ENCODE measurements at places on chromosomes 6 and 20. TPM values are rescaled to one million over a fixed set of nuclear protein-coding genes. Genes with fewer than 3 reads are reported as not detected.

- H3K36me3 ChIP-seq: no peaks in the 10 kb centered on the region
- DNase-seq: no peak
- no peak overlapping the region for H3K4me3 ChIP-seq
- no peaks in the 10 kb centered on the region for H3K27me3 ChIP-seq
These were observed 15.1 kb downstream of the RNF217 start for GRCh38 chr6:124977067-124977908.

- no peak for DNase-seq
- H3K27ac ChIP-seq: no peak overlapping the region
- no peaks in the 10 kb centered on the region for H3K4me1 ChIP-seq
- H3K4me3 ChIP-seq: no peak overlapping the region
- no peaks in the 10 kb centered on the region for H3K36me3 ChIP-seq
- H3K27me3 ChIP-seq: no peaks in the 10 kb centered on the region
These were observed 69.0 kb upstream of the PDE7B start for GRCh38 chr6:135782546-135782945.

GRCh38 chr6:80603679-80604078 is 497.2 kb downstream of the BCKDHB start:
- no peaks in the 10 kb centered on the region for H3K27me3 ChIP-seq
- no peaks in the 10 kb centered on the region for H3K4me1 ChIP-seq
- no peak overlapping the region for H3K4me3 ChIP-seq
- no peaks in the 10 kb centered on the region for H3K36me3 ChIP-seq

- no peaks in the 10 kb centered on the region for H3K27me3 ChIP-seq
- no peak overlapping the region for H3K4me3 ChIP-seq
- H3K4me1 ChIP-seq: no peaks in the 10 kb centered on the region
- no peak for DNase-seq
- H3K27ac ChIP-seq: no peak overlapping the region
These were observed 27.8 kb downstream of the ZNF451 start for GRCh38 chr6:57117796-57118195.

- H3K27me3 ChIP-seq: no peaks in the 10 kb centered on the region
- DNase-seq: no peak
- no peaks in the 10 kb centered on the region for H3K36me3 ChIP-seq
- H3K4me3 ChIP-seq: no peak overlapping the region
- H3K4me1 ChIP-seq: no peaks in the 10 kb centered on the region
These were observed 101.4 kb upstream of the INSM1 start for GRCh38 chr20:20266552-20266951.

The ZFP57 gene
- 1.2 TPM for total RNA-seq

The RIPPLY2 gene
- total RNA-seq: 1.9 TPM
